Stimulated activated CD4-positive, alpha-beta T cell treated with anti-CD3 and anti-CD28 coated beads, Interleukin-1b, Interleukin-23, amount 100 ng/mL, for 1 hour (primary cell): ENCODE measurements at places on chromosomes 4 and X.

DNA sequence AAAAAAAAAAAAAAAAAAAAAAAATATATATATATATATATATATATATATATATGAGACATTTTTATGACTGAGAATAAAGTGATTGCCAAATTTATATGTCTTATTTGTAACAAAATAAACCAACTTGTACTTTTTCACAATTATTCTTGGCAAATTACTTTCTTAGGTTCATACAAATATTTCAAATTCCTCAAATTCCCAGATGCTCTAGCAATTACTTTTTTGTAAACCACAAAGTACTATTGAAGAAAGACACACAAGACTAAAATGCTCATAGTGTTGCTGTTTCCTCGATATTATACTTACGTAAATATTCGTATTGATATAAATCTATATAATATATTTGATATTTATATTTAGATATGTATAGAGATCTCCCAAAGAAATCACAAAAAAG is 390.0 kb downstream of the FAT4 start:
- DNase-seq, result no peak

- no peak for DNase-seq
Measured at GRCh38 chr4:164700471-164700870, 53.5 kb upstream of the SMIM31 start.

DNA sequence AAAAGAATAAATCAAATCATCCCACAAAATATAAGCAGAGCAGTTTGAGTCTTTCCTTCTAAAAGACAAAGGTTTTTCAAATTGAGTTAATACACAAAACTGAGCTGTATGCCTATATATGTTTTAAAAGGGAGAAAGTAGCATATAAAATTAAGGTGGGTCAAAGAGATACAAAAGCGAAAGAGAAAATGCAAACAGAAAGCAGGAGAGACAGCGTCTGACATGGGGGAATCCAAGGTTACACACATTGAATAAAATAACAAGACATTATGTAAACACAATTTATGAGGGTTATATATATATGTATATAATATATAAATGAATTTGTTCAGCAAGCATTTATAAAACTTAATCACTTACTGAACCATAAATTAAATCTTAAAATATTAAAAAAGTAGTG is 276.1 kb upstream of the LCORL start:
- DNase-seq, result no peak

DNA sequence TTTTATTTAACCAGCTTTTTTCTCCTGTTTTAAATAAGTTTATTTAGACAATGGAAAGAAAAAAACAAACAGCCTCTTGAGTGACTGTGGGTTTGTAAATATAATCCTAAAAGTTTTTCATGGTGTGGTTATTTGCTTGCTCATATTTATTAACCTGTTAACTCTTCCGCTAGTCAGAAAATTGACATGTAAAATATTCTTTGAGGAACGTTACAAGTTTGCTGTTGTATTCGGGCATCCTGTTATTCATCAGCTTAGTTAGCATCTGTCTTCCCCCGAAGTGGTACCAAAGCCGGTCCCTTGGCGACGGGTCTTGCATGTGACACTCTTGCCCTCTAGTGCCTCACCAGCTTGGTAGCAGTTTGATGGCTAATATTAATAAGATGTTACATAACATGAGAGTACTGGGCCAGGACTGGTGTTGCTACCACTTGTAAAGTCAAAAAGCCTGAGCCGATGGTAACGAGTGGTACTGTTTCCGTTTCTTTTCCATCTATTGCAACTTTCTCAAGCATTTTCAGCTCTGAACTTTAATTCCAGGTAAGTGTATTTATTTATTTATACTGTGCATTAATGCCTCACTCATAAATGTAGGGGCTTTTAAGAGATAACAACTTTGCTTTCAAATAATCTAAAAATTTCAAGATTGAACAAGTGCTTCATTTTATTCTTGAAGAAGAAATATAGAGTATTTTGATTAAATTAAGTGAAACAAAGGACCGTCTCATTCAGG is at the start of gene NDST3:
Gene NDST3, plus strand, starts transcription at position 434 of the 733 bp plus-strand sequence. CDS start 19,425 bp downstream, outside the sequence.
- DNase-seq, result no peak

GRCh38 chr4:184471881-184472613 is 2.3 kb downstream of the IRF2 start:
- no peak for DNase-seq

- DNase-seq, result no peak
Measured at GRCh38 chrX:15745179-15745578, 7.1 kb downstream of the CA5B start.

GRCh38 chr4:158065176-158065575 is 107.6 kb downstream of the GASK1B start:
- no peak for DNase-seq

- no peak for DNase-seq
Measured at GRCh38 chr4:3213106-3213425, 35.9 kb upstream of the MSANTD1 start.

- no peak for DNase-seq
Measured at GRCh38 chr4:57080781-57081650, 29.2 kb downstream of the IGFBP7 start.

DNA sequence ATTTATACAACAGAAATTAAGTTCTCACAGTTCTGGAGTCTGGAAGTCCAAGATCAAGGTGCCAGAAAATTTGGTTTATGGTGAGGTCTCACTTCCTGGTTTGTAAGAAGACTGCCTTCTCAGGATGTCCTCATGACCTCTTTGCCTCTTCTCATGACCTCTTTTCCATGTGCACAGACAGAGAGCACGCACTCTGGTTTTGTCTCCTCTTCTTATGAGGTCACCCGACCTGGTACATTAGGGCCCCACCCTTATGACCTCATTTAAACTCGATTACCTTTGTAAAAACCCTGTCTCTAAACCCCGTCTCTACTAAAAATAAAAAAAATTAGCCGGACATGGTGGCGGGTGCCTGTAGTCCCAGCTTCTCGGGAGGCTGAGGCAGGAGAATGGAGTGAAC is 155.9 kb downstream of the KIT start:
- DNase-seq, result no peak

GRCh38 chrX:136961594-136962135 is 72.1 kb downstream of the GPR101 start:
- DNase-seq, result no peak

DNA sequence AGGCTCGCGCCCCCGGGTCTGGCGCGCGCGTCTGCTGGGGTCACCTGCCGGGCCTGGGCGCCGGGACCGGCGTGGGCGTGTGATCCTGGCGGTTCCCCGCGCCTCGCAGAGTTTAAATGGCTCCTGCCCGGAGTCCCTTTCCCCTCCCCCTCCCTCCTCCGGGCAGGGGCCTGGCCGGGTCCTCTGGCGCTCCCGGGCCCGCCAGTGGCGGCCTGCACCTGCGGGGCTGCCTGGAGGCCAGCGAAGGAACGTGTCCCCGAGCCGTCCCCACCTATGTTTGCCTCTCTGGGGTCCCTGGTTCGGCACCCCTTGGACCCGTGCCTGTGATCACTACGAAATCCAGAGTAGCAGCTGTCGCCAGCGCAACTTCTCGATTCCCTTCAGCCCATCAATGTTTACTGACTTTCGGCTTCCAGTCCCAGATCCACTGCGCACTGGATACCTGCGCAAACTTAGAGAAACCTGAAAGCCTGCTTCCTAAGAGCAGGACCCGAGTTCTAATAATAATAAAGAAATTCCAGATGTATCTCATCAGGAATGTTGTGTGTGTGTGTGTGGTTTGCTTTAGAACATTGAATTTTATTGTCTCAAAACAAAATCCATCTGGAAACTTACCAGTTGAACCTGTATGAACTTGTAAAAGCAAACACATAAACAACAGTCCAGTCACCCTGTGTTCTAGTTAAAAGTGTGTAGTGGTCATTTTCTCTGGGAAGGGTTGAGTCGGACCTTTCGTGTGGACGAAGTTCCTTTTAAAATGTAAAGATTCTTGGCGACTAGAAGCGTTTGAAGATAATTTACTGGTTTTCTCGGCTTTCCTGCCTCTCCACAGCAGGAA is 788 bp downstream of the SHROOM2 start:
- no peak for DNase-seq

DNA sequence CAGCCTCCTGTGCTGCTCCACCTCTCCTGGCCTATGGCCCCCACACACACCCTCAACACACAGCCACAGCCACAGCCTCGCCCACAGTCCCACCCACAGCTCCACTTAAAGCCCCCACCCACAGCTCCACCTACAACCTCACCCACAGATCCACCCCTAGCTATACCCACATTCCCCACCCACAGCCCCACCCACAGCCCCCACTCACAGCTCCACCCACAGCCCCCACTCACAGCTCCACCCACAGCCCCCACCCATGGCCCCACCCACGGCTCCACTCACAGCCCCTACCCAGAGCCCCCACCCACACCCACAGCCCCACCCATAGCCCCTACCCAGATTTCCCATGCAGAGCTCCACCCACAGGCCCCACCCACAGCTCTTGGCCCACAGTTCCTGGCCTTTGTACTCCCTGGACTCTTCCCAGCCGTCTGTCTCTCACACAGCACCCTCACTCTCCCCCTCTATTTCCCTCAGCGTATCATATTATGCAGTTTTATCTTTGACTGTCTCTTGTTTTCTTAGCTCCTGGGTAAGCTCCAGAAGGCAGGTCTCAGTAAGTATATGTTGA is 322.5 kb downstream of the EVC2 start:
- DNase-seq, result no peak

GRCh38 chrX:105837232-105837631 is 14.9 kb downstream of the NRK start:
- no peak for DNase-seq

DNA sequence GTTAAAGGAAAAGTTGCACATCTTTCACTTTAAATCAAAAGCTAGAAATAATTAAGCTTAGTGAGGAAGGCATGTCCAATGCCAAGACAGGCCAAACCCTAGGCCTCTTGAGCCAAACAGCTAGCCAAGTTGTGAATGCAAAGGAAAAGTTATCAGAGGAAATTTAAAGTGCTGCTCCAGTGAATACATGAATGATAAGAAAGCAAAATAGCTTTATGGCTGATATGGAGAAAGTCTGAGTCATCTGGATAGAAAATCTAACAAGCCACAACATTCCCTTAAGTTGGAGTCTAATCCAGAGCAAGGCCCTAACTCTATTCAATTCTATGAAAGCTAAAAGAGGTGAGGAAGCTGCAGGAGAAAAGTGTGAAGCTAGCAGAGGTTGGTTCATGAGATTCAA is 23.8 kb downstream of the NPFFR2 start:
- no peak for DNase-seq

- DNase-seq, result no peak
Measured at GRCh38 chrX:78046362-78046761, 57.7 kb upstream of the PGK1 start.

DNA sequence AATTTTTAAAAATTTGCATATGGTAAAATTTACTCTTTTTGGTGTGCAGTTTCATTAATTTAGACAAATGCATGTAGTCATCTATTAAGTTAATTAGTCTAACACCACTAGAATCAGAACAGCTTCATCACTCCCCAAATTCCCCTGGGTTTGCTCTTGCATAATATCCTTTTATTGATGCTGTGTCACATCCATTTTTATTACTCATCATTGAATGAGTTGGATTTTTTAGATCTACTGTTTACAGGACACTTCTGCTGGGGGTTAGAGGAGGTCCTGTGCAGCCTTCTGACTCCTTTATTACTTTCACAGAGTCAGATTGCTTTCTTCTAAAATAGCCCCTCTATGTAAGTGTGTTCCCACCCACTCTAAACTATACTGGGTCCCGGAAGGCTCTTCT is 65.9 kb downstream of the MTHFD2L start:
- no peak for DNase-seq

- DNase-seq, result no peak
Measured at GRCh38 chr4:152398060-152398459, 137.8 kb downstream of the FBXW7 start.

- no peak for DNase-seq
Measured at GRCh38 chr4:143736861-143737260, 36.4 kb upstream of the FREM3 start.

- DNase-seq, result no peak
Measured at GRCh38 chrX:21398426-21398825, 24.2 kb downstream of the CNKSR2 start.

DNA sequence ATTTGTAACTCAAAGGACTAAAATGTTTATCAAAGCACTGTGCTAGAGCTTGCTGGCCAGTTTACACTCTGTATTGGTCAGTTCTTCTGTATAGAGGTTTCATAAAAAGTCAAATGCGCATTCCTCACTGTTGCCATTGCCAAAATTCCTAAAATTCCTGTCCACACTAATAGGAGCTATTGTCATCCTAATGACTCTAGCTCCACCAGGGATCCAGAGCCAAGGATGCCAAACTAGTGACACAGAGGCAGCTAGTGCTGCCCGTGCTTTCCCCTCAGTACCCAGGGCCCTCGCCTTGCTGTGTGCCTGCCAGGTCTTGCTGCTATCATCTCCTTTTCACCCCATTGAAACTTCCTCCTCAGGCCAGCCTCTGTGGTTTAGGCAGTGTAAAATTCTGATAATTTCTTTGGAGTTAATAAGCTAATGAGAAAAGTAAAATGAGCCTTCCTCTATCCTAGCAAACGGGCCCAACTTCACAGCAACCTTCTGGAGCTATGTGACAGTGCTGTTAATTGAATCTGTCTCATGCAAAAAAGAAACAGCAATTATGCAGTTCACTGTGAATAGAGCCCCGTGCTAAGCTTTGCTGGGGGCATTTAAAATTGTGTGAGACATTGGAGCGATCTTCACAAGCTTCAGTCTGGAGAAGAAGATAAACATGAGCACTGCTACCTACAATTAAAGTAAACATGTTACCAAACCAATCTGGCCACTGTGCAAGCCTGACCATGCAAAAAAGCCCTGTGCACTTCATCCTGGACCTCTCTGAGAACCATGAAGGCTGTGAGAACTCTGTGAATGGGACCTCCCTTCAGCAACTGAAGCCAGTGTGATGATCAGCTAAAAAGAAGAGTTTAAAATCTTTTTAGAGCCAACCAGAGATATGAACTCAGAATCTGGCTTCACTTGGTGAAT is 43.1 kb upstream of the FGF2 start:
- DNase-seq, result no peak

GRCh38 chrX:8090906-8091305 is 80.2 kb downstream of the VCX2 start:
- no peak for DNase-seq
